ENCODE measurements at places on chromosomes 4 and X.
A peak's percentile ranks its signal among the peaks of the same experiment; 100 is the strongest.

GRCh38 chr4:153432965-153433753 is 33.0 kb upstream of the TMEM131L start:
- no peak for DNase-seq

DNA sequence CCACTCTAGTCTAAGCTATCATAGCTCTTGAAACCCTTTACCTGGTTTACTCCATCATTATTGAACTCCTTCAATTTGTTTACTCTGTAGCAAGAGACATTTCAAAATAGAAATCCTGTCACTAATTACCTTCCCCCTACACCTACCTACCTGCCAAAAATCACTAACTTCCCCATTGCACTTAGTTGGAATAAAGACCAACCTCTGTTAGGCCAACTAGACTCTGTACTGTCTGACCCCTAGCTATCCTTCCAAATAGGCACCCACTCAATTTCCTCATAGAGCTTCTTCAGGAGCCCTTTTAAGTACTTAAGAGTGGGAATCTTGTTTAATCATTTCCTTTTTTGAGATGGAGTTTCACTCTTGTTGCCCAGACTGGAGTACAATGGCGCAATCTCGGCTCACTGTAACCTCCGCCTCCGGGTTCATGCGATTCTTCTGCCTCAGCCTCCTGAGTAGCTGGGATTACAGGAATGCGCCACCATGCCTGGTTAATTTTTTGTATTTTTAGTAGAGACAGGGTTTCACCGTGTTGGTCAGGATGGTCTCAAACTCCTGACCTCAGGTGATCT is 8.9 kb upstream of the CDKL2 start:
- DNase-seq, result no peak

- no peak for DNase-seq
These were observed 95.8 kb upstream of the TET2 start for GRCh38 chr4:105050896-105051295.

- no peak for DNase-seq
These were observed 206.3 kb upstream of the LCORL start for GRCh38 chr4:18227880-18228279.

GRCh38 chr4:24742335-24742734 is 53.0 kb upstream of the SOD3 start:
- DNase-seq, result no peak

GRCh38 chr4:89482251-89482650 is 174.7 kb upstream of the GPRIN3 start:
- DNase-seq, result no peak

GRCh38 chr4:7194251-7195140 is 2.2 kb downstream of the SORCS2 start:
- DNase-seq, result no peak

- no peak for DNase-seq
These were observed 64.8 kb downstream of the NCAPG start for GRCh38 chr4:17875402-17876070.

GRCh38 chrX:136447968-136448367 is 39.8 kb upstream of the BRS3 start:
- no peak for DNase-seq

- DNase-seq, result no peak
These were observed 63.6 kb upstream of the MAP3K15 start for GRCh38 chrX:19578956-19579355.

DNA sequence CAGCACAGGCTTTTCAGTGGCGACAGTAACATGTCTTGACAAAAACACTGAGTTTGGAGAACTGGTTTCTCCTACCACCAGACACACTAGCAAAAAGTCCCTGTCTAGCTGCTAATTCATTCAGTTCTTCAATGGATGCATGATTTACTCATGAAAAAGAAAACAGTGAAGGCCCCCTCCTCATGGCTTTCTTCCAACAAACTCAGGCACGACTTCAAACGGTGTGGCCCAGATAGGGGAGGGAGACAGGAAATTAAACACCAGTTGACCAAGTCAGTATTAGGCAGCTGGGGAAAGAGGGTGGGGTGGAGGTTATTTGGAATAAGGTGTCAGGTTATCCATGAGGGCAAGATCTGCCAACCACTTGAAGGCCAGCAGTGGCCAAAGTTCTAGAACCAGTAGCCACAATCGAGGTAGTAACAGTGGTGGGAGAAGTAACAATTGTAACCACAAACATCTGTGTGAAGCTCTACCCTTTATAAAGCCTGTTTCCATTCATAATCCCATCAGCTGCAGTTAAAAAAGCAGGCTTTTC is 60.2 kb downstream of the SEPSECS start:
- no peak for DNase-seq

- no peak for DNase-seq
These were observed 143.9 kb downstream of the PTCHD1 start for GRCh38 chrX:23478561-23478960.

DNA sequence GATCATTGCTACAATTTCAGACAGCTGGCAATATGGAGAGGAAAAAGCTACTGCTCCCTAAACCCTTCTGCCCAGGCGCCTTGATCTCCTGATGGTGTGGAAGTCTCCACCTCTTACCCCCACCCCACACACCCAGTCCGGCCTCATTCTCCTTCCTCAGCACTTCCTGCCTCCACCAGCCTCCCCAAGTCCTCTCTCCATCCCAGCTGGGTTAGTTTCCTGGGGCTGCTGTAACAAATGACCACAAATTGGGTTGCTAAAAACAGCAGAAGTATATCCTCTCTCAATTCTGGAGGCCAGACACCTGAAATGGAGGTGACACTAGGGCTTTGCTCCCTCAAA is 1.1 kb upstream of the CCNQ start:
- DNase-seq, result no peak

- no peak for DNase-seq
These were observed 1.8 kb upstream of the FAM50A start for GRCh38 chrX:154441984-154442707.

GRCh38 chrX:69264158-69264581 is 98.9 kb upstream of the PJA1 start:
- DNase-seq, result no peak

- DNase-seq, result no peak
These were observed 246.8 kb downstream of the QDPR start for GRCh38 chr4:17265139-17265538.

DNA sequence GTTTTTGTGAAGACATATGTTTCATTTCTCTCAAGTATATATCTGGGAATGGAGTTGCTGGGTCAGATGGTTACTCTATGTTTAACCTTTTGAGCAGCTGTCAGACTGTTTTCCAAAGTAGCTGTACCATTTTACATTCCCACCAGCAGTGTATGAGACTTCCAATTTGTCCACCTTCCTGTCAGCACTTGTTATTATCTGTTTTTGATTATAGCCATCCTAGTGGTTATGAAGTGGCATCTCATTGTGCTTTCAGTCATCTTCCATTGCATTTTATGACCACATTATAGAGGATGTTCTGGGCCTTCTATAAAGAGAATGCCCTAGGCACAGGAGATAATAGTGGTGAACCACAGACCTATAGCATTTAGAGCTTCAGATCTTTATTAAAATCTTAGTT is 39.2 kb downstream of the CLCN4 start:
- DNase-seq, result no peak

- DNase-seq, result no peak
These were observed 477.1 kb downstream of the PPARGC1A start for GRCh38 chr4:23412701-23413100.

DNA sequence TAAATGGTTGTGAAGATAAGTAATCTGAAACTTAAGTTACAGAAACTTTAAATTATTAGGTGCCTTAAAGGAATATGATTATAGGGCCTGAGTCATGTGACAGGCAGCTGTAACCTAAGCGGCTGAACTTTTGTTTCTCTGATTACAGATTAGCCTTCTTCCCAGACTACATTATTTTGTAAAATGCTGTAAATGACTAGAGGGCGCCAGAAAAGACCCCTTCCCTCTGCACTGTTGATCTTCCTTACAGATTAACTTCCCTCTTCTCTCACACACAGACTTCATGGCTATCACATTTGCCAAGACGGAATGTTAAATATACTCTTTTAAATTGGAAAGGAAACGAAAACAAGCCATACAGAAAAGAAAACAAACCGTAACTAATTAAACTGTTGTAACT is 96.6 kb downstream of the EVC2 start:
- DNase-seq, result no peak

DNA sequence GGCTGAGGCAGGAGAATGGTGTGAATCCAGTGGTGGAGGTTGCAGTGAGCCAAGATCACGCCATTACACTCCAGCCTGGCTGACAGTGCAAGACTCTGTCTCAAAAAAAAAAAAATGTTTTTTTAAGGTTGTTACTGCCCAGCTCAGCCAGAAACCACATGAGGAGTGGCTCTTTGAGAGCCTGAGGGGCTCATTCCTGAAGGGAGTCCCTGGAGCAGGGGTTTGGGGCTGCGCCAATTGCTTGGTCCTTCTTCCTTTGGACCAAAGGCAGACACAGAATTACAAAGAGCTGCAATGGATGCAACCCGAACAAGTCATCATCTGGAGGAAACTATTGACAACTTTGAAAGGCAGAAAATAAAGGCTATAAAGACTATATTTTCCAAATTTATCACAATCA is 60.6 kb upstream of the WWC2 start:
- DNase-seq, result no peak

DNA sequence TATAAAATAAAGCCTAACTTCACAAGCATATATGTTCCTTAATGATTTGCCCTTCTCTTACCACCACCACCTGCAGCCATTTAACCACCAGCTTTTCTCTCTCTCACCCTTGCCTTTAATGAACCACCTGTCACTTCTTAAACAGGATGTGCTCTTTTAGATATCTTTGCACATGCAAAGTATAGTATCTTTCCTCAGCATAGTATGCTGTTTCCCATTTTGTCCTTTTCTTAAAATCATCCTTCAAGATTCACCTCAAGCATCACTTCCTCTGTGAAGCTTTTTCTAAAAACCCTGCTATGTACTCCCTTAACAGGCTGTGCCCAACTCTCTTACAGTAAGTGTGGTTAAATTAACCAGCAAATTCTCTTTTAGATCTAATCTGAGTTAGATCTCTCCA is 8.2 kb upstream of the CNOT6L start:
- no peak for DNase-seq

DNA sequence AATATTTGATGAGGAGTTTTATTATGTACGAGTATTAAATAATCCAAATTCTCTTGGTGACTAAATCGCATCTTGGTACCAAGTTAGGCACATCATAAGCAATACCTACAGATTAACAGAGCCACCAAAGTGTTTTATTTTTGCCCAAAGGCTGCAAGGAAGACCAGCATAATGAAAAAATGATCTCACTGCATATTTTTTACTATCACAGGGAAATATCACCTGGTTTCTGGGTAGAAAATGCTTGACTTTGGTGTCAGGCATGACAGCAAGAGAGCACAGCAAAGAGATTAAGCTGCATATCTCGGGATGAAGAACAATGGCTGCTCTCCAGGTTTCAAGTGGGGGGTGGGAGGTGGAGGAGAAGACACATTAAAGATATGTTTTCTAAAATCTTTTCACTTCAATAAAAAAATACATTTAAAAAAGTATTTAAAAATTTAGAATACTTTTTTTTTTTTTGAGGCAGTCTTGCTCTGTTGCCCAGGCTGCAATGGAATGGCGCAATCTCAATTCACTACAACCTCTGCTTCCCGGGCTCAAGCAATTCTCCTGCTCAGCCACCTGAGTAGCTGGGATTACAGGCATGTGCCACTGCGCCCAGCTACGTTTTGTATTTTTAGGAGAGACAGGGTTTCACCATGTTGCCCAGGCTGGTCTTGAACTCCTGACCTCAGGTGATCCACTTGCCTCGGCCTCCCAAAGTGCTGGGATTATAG is 86.1 kb downstream of the FRYL start:
- DNase-seq, result no peak

GRCh38 chr4:8639777-8640720 is 47.5 kb downstream of the CPZ start:
- no peak for DNase-seq

DNA sequence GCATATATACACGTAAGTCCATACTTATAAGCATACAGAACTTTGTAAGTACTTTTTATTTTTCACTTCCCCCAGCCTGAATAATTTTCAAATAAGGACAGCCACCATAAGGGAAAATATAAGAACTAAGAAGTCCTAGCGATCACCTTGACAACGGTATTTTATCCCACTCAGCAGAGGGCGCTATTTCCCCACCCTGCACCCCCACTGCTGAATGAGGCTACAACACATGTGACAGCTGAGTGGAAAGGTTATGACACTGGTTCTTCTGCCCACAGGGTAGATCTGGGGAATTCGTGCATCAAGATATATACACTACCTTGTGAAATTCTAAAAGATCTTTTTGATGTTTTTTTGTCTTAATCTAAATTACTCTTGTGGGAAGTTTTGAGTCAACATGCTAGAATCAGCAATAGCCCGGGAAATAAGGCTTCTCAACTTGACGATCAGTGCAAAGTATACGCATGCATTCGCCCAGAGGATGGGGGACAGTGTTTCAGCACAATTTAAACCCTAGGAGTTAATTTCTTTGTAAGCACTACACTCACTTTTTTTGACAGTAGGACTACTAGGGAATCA is 151.5 kb downstream of the CORIN start:
- DNase-seq, result peak; percentile 25

DNA sequence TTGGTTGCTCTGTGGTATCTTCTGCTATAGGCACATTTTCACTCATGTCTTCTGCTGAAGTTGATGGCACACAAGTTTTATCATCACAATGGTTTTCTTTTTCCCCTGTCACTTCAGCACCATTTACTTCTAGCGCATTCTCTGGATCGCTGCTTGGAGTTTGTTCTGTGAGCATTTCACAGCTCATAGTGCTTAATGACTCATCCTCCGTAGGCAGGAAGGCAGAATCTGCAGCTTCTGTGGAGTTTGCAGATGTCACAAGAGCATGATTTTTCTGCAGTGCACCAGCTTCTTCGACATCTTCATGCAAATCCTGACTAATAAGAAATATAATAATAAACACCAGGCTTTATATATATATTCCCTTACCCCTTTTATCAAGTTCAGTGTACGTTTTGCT is 83.6 kb downstream of the CHM start:
- no peak for DNase-seq

- DNase-seq, result no peak
These were observed 23.3 kb downstream of the TRMT2B start for GRCh38 chrX:101028562-101028961.

GRCh38 chr4:77074381-77074831 is 1.4 kb downstream of the CCNI start:
- no peak for DNase-seq

DNA sequence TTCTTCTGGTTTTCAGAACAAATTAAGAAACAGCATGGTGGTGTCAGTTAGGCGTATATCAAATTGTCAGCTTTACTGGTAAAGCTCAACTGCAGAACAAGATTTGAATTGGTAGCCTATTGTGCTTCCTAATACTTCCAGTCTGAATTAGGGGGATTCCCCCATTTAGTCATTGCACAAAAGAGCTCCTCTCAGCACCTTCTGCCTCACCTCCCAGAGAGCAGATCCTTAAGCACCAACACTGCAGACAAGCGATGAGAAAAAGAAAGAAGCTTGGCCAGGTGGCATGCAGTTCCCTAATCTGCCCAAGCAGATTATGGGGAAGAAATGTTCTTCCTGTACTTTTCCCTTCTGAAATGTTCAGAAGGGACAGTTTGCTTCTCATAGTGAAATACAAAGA is 9.2 kb downstream of the MAP9 start:
- no peak for DNase-seq

DNA sequence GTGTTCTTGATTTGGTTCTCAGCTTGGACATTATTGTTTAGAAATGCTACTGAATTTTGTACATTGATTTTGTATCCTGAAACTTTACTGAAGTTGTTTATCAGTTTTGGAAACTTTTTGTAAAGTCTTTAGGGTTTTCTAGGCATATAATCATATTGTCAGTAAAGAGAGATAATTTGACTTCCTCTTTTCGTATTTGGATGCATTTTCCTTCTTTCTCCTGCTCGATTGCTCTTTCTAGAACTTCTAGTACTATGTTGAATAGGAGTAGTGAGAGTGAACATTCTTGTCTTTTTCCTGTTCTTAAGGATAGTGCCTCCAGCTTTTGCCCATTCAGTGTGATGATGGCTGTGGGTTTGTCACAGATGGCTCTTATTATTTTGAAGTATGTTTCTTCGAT is 24.1 kb downstream of the TMPRSS11A start:
- DNase-seq, result no peak
